ENCODE measurements at places on chromosomes 2 and 18.

- DNase-seq: no peak
Observed at GRCh38 chr2:136517716-136518115, 247.6 kb upstream of the THSD7B start.

GRCh38 chr18:13366962-13367892, 148.7 kb downstream of the LDLRAD4 start:
- no peak for DNase-seq

DNA sequence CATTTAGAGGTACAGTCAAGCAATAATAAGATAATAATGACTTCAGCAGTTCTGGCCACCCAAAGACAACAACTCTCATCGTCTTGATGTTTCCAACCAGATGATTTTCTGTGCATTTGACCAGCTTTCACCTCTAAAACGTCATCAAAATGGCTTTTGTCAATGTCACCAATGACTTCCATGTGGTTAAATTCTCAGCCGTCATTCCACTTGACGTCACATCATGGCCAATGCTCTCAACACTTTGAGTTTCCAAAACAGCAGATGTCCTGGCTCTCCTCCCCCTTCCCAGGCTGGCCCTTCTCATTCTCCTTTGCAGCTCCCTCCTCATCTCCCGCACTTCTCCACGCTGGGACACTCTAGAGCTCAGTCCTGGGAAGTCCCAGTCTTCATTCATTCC, 258.3 kb downstream of the BCL2 start:
- no peak for DNase-seq

- DNase-seq: no peak
Observed at GRCh38 chr2:8087480-8087840, 594.4 kb upstream of the ID2 start.

GRCh38 chr18:22983175-22983574, 50.0 kb downstream of the RBBP8 start:
- DNase-seq: no peak

DNA sequence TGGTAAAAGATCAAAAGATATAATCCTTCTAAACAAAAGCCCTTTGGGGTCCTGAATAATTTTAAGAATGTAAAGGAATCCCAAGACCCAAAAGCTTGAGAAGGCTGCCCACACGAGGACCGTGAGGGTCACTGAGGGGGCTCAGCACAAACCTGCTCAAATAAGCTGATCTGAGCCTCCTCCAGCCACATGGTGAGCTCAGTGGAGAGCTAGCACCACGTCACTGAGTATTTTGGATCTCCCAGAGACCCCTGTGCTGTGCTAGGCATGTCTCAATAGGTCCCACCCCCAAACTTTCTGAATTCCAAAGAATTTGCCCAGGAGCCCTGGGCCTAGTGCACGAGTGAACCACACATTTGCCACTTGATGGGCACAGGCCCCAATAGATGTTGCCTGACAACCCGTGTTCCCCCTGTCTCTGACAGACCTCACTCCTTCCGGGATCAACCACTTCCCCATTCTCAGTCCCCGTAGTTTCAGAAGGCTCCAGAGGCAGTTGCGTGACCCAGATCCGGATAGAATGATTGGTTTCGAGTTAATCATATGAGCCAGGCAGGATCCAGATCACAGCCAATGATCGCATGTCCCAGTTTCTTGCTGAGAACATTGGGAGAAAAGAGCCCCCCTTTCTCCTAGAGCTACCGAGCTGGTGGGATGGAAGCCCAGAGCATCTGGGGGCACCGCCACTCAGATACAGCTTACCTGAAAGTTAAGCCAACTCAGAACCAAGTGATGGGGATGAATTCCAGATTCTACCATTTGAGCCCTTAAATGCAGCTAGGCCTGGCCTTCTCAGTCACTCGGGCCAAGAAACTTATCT, 203.8 kb downstream of the TNS1 start:
- no peak for DNase-seq

DNA sequence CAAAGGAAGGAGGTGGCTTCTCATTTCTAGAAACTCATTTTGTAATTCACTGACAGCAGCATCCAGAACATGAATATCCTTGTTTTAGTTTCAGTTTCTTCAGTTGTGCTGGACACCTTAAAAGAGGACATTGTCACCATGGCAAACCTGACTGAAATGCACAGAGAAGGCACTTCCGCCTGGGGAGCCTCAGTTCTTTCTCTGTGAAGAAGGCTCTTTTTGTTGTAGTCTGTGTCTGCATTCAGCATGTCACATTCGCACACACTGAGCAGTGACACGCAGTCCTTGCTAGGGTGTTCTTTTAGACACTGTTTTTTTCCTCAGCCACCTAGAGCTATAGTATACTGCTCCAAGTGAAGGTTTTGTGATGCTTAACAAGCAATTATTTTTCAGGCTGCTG, 9.5 kb upstream of the RPRM start:
- DNase-seq: no peak

DNA sequence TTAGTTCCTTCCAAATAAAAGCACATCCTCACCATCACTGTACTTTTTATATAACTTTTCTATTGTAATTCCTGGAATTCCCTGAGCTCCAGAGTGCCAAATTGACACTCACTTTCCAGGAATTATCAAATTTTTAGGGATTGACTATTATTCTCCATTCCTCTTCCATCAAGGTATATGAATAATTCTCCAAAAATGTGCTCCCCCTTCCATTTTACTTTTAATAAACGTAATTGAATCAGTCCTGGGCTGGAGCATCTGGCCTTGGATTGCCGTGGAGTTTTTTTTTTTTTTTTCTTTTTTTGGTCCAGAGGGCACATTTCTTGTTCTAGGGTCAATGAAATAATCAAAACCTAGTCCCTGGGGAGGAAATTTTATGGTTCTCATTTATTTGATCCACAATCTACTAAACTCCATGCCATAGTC, 304.3 kb downstream of the CDCA7 start:
- no peak for DNase-seq

DNA sequence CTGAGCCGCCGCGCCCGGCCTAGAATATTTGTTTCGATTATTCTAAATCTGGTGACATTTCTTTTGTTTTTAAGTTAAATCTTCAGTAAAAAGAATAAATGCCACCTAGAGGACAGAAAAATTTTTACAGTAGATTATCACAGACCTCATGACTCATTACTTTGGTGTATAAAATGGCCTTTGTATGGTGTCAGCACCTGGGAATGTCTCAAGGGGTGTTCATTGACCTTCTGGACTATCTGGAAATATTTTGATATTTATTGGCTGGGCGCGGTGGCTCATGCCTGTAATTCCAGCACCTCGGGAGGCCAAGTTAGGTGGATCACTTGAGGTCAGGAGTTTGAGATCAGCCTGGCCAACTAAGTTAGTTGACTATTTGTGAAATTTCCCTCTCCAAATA, 30.3 kb upstream of the SLC30A6 start:
- DNase-seq: no peak

GRCh38 chr2:113334147-113334546, 55.4 kb upstream of the PAX8 start:
- DNase-seq: no peak

DNA sequence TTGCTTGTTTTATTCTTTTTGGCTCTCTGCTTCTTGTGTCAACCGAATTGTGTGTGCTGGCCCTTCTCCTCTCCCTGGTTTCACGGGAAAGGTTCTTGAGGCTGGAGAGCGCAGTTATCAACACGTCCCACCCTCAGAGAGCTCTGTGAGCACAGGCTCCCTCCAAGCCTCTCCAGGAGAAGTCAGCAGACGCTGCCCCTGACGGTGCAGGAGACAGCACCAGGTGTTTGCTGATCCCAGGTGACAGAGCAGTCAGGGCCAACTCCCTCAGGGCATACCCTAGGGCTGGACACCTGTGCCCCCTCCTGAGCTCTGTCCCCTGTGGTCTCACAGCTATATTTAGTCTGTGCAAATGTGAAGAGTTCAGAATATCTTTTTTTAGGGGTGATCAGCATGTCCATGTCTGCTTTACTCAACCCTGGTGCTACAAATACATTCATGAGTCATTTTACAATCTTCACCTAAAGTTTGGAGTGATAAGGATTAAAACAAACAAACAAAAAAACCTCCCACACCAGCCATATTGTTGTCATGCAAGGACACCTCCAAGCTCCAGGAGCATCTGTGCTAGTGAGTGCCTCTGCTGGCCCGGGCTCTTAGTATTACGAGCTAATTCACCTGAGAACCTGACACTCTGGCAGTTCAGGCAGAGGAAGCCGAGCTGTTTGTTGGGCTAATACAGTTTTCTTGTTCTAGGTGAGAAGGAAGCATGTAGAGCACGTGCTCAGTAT, 65.9 kb upstream of the TMEM200C start:
- DNase-seq: no peak

GRCh38 chr18:22088996-22089640, 80.3 kb upstream of the GATA6 start:
- no peak for DNase-seq

DNA sequence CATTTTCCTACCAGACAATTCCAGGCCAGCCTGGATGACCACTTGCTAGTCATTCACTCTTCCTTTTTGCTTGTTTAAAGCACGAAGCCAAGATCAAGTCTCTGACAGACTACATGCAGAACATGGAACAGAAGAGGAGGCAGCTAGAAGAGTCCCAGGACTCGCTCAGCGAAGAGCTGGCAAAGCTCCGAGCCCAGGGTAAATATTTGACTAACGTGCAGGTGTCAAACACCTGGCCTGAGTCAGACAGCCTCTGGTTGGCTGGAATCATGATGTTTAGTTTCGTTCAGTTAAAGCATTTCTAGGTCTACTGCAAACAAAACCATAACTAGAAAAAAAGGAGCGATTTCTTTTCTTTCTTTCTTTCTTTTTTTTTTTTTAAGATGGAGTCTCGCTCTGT, 44.2 kb upstream of the LYPD6B start:
- no peak for DNase-seq

GRCh38 chr2:60589104-60589503, 35.6 kb upstream of the BCL11A start:
- no peak for DNase-seq

DNA sequence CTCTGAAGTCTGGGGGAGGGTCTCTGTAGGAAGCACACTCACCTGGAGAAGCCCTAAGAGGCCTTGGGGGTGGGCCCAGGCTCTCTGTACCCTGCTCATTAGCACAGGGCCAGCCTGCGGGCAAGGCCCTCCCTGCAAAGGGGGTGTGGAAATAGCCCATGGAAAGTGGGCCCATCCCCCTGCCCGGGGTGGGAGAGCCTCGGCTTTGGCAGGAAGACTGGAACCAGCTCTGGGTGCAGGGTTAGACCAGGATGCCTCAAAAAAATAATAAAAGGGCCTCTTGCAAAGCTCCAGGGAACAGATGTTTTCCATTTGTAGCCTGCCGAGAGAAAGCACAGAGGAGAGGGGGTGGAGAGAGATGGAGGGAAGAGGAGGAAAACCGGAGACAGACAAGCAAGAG, 98.7 kb downstream of the STPG4 start:
- DNase-seq: no peak

GRCh38 chr2:196174404-196174803, 3.0 kb upstream of the STK17B start:
- DNase-seq: no peak

DNA sequence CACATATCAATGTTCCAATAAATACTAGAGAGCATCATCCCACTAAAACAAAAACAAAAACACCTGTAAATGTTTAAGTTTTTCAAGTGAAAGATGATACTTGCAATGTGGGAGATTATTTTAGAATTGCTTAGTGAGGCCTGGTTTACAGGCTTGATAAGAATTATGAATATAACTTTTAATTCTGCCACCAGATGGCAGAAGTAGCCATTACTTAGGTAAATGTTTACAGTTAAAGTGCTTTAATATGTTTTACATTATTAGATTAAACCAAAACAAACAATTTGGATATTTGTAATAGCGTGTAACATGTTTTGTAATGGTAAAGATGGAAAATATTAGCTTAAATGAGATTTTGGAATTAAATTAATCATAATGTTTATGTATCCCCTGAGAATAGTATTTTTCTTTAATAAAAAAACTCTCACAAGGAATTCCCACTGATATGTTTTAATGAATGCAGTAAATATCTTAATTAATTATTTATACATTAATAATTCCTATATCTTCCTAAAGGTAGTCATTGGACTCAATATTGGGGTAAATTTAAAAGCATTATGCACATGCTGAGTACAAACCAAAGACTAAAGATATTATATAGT, 522.0 kb downstream of the SPAG16 start:
- DNase-seq: no peak

DNA sequence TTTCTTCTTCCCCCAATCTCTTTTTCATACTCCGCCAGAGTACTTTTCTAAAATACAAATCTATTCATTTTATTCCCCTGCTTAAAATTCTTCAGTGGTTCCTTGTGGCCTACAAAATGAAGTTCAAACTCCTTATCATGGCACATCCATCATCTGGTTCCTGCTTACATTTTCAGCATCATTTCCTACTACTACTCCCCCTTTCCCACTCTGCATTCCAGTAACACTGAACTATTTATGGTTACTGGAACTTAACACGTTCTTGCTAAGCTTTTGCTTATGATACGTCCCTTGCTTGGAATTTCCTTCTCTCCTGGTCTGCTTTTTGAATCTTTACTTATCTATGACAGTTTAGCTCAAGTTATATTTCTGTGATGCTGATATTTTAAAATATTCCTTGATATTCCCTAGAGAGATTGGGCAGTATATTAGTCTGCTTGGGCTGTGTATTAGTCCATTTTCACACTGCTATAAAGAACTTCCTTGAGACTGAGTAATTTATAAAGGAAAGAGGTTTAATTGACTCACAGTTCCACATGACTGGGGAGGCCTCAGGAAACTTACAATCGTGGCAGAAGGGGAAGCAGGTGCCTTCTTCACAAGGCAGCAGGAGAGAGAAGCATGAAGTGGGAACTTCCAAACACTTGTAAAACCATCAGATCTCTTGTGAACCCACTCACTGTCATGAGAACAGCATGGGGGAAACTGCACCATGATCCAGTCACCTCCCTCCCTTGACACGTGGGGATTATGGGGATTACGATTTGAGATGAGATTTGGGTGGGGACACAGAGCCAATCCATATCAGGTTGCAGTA, 53.2 kb downstream of the BMPR2 start:
- DNase-seq: no peak

DNA sequence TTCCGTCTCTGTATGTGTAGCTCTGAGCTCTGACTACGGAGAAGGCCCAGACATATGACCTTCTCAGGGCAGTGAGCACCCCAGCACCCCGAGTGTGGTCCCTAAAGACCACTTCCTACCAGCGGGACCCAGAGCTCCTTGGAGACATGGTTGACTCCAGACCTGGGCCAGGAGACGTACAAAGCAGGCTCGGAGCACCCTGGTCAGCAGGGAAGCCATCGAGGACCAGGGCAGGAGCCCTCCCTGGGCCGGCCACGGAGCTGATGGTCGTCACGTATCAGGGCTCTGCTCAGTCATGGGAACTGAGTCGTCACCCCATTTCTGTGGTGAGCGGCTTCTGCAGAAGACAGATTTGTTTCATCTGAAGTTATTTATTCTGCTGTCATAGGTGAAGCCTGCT, 12.8 kb upstream of the NEU4 start:
- DNase-seq: no peak

GRCh38 chr2:175035806-175036205, 30.6 kb upstream of the CHN1 start:
- DNase-seq: no peak

DNA sequence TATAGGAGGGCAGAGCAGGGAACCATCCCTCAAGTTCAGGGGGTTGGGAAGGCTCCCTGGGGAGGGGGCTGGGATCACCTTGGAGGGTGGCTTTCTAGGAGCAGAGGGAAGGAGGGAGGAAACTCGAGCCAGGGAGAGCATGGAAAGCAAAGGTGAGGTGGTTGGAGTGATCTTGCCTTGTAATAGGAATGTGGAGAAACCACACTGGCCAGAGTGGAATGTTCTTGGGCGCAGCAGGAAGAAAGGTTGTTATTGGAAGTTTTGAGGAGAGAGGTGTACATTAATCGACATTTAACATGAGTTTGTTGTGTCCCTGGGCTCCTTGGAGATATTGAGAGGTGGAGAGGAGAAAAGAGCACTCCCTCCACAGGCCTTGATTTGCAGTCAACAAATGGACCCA, 272.2 kb downstream of the PRKCE start:
- no peak for DNase-seq

Measured in substantia nigra (tissue), 51 donors.